ENCODE measurements at places on chromosomes 1 and 21. TPM values are rescaled to one million over a fixed set of nuclear protein-coding genes. Genes with fewer than 3 reads are reported as not detected.

GRCh38 chr1:209749205-209749604, 6.6 kb upstream of the TRAF3IP3 start:
- no peaks in the 10 kb centered on the region for H3K27me3 ChIP-seq
- no peaks in the 10 kb centered on the region for H3K36me3 ChIP-seq
- H3K4me3 ChIP-seq: no peak overlapping the region
- no peaks in the 10 kb centered on the region for H3K4me1 ChIP-seq
- H3K27ac ChIP-seq: no peak overlapping the region
- no peak for DNase-seq

DNA sequence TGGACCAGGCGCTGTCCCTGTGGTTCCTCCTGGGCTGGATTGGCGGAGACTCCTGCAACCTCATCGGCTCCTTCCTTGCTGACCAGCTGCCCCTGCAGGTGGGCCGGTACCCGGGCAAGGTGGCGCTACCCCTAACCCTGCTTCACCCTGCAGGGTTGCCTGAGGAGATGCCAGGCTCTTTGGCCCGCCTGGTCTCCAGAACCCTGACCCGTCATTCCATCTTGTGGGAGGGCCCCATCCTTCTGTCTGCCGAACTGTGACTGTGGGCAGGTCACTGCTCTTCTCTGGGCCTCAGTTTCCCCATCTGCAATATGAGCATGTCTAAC, 12.5 kb downstream of the SLC66A1 start:
- H3K36me3 ChIP-seq: peaks cover 46% of the 10 kb centered on the region
- H3K4me3 ChIP-seq: no peak overlapping the region
- no peaks in the 10 kb centered on the region for H3K27me3 ChIP-seq
- DNase-seq: no peak

GRCh38 chr21:17003258-17003615, 509.6 kb upstream of the CXADR start:
- H3K36me3 ChIP-seq: no peaks in the 10 kb centered on the region
- H3K27me3 ChIP-seq: no peaks in the 10 kb centered on the region
- no peak overlapping the region for H3K4me3 ChIP-seq
- H3K27ac ChIP-seq: no peak overlapping the region

- DNase-seq: no peak
- no peaks in the 10 kb centered on the region for H3K36me3 ChIP-seq
- no peaks in the 10 kb centered on the region for H3K27me3 ChIP-seq
- no peaks in the 10 kb centered on the region for H3K4me1 ChIP-seq
- no peak overlapping the region for H3K4me3 ChIP-seq
These were observed 57.8 kb upstream of the C1orf53 start for GRCh38 chr1:197844651-197845050.

DNA sequence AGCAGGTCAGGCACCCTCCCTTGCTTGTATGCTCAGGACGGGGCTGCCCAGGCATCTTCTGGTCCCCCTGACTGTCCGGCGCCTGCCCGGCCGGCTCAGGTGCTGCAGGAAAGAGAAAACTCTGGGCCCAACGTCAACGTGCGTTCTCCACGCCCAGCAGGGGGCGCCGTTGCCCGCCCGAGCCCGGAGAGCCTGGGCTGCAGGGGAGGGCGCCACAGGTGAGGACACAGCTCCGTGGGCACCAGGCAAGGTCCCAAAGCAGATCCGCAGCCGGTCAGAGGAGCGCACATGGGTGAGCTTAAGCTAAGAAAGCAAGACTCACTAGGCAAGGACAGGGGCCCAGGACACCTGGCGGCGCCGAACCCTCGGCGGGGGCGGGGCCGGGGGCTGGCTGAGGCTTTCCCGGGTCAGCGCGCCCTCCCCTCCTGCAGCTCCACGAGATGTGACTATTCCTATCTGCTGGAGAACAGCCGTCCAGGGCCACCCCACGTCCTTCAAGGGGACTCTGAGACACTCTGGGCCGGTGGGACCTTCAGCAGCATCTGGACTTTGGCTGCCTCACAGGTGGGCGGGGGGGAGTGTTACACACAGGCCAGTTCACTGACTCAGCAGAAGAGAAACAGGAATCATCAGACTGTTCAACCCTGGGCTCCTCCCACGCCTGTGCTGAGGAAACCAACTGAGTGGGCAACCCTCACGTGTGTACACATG, 29.3 kb downstream of the KRTAP10-1 start:
- H3K27ac ChIP-seq: no peak overlapping the region
- no peak overlapping the region for H3K4me3 ChIP-seq
- no peaks in the 10 kb centered on the region for H3K36me3 ChIP-seq
- DNase-seq: peak; percentile 87
- peaks cover 9% of the 10 kb centered on the region for H3K4me1 ChIP-seq

CCDC24 gene
- total RNA-seq: 5.6 TPM

LCE3D gene
- not detected for total RNA-seq

DNA sequence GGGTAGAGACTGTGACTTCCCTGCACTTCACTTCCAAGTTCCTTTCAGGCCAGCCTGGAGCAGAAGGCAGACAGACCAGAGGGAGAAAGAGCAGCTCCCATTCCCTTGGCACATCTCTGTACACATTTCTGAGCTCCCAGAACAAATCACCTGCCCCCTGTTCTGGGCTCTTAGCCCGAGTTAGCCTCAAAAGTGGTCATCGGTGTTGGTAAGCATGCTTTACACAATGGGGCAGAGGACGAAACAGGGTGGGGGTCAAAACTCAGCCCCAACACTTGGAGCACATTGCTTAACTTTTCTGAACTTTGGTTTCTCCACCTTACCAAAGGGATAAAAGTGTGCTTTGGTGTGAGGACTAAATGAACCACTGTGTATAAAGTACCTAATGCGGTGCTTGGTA, 98.7 kb downstream of the DAB1 start:
- no peak for DNase-seq
- no peaks in the 10 kb centered on the region for H3K36me3 ChIP-seq
- H3K4me3 ChIP-seq: no peak overlapping the region
- H3K27ac ChIP-seq: no peak overlapping the region

DNA sequence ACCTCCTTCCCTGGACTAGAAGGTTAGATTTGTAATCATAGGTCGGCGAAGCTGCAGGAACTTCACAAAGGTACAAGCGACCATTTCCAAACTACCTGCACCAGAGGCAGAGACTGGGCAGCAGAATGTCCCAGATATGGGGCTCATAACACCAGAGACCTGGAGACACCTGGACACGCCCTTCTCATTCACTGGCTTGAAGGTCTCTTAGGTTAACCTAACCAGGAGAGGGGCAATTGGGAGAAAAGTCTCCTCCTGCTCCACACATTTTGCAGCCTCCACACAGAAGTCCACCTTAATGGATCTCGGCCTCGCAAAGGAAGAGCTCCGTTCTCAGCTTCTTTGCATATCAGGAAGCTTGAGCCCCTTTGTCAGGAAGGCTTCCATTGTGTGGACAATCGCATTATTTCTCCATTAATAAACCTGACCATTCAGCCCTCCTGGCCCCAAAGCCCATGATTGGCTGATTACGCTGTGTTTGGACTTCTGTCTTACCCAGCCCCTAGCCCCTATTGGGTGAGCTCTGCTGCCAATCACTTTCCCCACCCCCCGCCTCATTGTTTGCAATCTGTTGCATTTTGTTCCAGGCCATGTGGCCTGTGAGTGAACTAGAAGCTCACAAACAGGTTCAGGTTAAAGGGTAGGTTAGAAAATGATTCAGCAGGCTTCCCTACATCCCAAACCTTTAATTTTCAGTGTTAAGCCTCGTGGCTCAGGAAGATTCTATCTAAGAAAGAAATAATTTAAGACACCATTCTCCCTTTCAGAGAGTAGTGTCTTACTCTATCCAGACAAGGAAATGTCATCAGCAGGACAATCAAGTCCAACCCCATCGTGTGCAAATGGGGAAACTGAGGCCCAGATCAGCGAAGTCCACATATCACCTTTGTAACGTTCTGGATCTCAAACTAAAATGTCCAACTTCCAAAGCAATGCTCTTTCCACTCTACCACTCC, 2.8 kb downstream of the MYCL start:
- H3K27me3 ChIP-seq: no peaks in the 10 kb centered on the region
- DNase-seq: peak; percentile 76
- H3K27ac ChIP-seq: no peak overlapping the region
- H3K4me1 ChIP-seq: no peaks in the 10 kb centered on the region
- no peaks in the 10 kb centered on the region for H3K36me3 ChIP-seq
- H3K4me3 ChIP-seq: no peak overlapping the region

ZMYM1 gene
- 4.3 TPM for total RNA-seq

All from pancreas (tissue), 10 donors.